ENCODE measurements at places on chromosomes 3 and 15.

DNA sequence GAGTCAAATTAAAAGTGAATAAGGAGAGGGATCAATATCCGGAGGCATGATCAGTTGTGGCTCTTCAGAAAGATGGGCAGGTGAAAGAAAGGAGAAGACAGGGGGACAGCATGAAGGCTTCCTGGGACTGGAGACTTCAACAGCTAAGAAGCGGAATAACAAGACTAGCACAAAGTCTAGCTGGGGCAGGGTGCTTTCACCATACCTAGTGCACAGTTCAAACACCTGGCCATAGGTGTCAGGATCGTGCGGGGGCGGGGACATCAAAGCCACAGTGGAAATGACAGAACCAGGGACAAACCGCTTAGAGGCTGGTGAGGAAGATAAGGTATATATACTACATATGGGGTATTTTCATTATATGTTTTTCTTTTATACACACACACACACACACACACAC, 66.2 kb upstream of the FOXP1 start:
- DNase-seq, result no peak

DNA sequence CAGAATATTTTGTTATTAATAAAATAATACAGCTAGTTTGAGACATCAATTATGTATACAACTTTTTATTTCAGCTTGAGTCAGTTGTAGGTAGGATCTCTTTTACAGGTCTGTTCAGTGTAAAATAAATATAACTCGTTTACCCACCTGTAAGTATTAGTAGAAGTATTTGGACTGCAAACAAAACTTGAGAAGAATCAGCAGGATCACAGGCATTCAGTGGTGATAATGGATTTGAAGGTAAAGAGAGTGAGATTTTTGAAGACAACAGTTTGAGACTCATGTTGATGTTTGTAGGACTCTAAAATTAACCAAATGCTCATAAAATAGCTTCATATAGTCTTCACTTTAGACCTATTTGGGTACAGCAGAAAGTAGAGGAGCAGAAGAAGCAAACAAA, 35.5 kb upstream of the CCNB2 start:
- no peak for DNase-seq

DNA sequence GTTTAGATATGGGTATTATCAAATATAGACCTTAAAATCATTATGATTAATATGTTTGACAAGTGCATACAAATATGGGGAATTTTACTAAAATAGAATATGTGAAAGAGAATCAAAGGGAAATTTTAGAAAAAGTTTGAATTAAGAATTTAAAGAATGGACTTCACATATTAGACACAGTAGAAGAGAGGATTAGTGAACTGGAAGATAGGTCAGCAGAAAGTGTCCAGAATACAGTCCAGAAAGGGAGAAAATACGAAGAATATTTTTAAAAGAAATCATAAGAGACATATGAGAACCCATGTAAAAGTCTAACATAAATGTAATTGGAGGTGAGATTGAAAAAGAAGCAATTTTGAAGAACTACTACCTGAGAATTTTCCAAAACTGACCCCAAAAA, 139.9 kb downstream of the DTWD1 start:
- no peak for DNase-seq

DNA sequence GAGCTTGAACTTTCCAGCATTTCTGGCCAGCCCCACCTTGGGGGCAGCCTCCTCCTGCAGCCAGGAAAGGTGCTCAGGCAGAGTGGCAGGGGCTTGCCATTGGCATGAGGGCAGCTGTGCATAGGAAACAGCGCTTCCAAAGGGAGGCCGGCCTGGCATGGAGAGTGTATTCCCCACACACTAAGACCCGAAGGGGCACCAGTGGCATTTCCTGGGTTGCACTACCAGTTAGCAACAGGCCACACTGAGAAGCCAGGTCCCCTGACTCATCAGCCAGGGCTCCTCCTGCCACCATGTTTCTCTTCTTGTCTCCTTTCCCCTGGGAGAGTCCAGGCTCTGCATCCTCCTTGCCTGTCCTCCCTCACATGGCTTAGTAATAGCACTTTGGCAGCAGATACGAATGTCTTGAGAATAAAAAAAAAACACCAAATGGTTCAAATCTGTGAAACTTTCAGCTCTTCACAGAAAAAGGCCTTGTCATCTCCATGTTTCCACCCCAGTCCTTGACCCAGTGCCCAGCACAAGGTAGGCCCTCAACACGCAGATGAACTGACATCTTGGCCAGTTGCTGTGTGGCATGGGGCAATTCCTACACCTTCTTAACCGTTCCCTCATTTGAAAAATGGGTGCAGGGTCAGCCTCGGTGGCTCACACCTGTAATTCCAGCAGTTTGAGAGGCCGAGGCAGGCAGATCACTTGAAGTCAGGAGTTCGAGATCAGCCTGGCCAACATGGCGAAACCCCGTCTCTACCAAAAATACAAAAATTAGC, 180.4 kb downstream of the SMAD6 start:
- peak; percentile 63 for DNase-seq

DNA sequence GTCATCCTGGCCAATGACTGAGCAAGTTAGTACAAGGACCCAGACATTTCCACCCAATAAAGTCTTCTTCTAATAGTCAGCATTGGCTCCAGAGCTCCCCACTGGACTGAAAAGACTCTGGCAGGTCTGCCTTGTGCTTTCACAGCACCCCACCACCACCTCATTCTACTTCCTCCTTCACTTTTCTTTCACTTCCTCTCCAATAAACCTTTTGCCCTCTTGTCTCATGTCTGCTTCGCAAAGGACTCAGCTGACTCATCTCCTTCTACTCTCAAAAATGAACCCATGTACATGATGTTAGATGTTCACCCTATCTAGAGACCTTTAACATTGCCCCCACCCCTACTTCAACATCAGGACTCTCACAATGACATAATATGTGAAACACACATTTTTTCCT, 181.0 kb upstream of the PPP2R3A start:
- DNase-seq, result no peak

DNA sequence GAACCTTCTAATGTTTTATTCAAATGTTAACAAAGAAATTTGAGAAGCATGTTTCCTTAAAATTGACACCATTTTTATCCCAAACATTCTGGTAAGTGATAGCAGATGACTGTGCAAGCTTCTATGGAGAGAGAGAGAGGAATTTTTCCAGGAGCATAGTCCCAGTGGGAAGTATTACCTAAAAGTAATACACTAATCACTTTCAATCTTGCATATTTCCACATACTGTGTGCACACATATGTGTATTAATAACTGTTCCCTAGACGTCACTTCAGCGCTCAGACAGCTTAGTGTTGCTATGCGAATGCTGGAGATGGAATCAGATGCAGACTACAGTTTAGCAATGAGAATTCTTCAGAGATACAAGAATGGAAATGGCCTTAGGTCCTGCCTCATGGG, 424.3 kb upstream of the TPRG1 start:
- no peak for DNase-seq

- DNase-seq, result no peak
Measured at GRCh38 chr15:92048739-92049138, 195.2 kb downstream of the SLCO3A1 start.

- DNase-seq, result no peak
Measured at GRCh38 chr3:178392511-178392926, 143.7 kb upstream of the KCNMB2 start.

DNA sequence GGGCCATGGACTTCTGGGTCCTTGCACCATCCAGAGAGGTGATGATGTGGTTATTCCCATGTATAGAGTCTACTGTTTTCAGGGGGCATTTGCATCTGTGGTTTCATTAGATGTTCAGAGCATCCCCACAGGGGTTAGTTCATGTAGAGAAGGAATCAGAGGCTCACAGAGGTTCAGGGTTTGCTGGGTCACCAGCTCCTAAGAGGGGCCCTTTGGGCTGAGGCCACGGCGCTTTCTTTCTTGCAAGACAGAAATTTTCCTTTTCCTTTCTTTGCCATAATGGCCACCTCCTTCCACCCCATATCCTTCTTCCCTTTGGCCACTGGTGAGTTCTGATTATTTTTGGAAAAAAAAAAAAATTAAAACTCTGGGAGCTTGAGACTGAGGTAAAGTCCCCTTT, 62.3 kb downstream of the APBA2 start:
- no peak for DNase-seq

- no peak for DNase-seq
Measured at GRCh38 chr15:66294932-66295235, 1.5 kb downstream of the DIS3L start.

GRCh38 chr3:51269466-51269865, 115.6 kb upstream of the MANF start:
- DNase-seq, result no peak

DNA sequence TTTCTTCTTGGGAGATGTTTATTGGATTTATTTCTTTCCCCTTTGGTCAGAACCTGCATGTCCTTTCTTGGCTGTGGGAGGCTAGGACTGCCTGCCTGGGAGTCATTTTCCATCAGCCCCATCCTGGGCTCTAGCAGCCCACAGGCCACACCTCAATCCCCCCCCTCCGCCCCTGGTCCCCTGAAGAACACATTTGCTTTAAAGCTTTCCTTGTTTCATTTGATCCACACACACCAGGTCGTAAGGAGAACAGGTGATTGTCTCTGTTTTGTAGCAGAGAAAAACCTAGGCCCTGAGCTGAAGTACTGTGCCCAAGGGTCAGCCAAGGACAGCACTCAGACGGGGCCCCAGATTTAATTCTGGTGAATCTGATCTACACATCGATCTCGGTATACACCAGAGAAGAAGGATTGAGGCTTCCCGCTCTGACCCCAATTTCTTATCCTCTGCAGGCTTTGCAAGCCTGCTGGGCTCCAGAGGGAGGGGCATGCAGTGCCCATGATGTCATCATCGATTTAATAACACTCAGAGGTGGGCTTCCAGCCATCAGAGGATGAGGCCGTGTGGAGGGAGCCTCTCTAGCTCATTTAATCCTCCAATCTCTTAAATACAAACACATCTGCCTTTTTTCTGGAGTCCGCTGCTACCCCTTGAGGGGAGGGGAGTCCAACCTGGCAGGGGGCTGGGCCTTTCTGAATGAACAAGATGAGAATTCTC, 1.7 kb upstream of the CLN6 start:
- no peak for DNase-seq

DNA sequence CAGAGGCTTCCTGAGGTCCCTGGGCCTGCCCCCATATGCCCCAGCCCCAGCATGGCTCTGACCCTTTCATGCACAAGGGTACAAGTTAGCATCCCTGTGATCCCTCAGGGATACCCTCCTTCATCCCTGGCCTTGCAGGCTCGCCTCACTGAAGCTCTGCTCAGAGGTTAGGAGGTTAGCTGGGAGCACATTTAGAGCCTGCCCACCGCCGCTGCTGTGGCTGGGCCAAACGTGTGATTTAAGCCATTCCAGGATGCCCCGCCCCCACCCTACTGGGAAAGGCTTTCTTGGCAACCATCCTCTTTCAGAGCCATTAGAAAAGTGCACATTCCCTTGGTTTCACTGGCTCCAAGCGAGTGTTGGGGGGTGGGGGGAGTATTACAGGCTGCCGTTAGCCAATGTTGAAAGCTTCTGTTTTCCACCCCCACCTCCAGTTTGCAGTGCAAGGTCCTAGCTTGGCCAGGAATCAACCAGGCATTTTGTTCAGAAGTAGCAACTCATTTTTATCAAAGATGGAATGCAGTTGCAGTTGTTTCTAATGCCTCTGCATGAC, 6.3 kb upstream of the HES1 start:
- DNase-seq, result no peak

- no peak for DNase-seq
Measured at GRCh38 chr3:108241721-108242120, 19.5 kb upstream of the IFT57 start.

- no peak for DNase-seq
Measured at GRCh38 chr15:91911844-91912243, 58.3 kb downstream of the SLCO3A1 start.

DNA sequence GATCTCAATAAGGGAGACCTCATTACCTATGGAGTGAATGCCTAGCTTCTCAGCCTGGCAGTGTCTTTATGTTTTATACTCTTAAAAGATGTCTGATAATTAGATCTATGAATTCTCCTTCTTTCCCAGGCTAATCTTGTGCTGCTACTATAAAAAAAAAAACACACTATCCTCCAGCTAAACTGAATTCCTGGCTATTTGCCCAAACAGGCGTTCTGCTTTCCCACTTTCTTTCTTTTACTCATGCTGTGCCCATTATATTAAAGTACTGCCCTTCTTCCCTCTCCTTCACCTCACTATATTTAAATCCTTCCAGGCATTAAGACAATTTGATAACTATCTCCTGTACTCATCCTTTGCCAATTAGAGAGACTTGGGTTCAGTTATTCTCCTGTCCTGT, 1134.9 kb downstream of the ROBO2 start:
- DNase-seq, result no peak

- DNase-seq, result peak; percentile 54
Measured at GRCh38 chr3:198080521-198081384, 120.7 kb downstream of the LMLN start.

GRCh38 chr3:42696356-42697288, 6.0 kb downstream of the HHATL start:
- DNase-seq, result no peak

GRCh38 chr15:29890336-29891095, 68.2 kb upstream of the TJP1 start:
- DNase-seq, result no peak

- no peak for DNase-seq
Measured at GRCh38 chr15:68526784-68527183, 52.0 kb upstream of the CORO2B start.

GRCh38 chr3:157059661-157060060, 100.3 kb downstream of the CCNL1 start:
- DNase-seq, result no peak

DNA sequence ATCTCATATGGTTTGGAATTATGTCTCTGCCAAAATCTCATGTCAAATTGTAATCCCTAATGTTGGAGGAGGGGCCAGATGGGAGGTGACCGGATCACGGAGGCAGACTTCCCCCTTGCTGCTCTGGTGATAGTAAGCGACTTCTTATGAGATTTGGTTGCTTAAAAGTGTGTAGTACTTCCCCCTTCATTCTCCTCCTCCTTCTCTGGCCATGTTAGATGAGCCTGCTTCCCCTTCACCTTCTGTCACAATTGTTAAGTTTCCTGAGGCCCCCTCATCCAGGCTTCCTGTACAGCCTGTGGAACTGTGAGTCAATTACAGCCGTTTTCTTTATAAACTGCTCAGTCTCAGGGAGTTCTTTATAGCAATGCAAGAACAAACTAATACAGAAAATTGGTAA, 51.1 kb downstream of the NEDD4 start:
- no peak for DNase-seq

DNA sequence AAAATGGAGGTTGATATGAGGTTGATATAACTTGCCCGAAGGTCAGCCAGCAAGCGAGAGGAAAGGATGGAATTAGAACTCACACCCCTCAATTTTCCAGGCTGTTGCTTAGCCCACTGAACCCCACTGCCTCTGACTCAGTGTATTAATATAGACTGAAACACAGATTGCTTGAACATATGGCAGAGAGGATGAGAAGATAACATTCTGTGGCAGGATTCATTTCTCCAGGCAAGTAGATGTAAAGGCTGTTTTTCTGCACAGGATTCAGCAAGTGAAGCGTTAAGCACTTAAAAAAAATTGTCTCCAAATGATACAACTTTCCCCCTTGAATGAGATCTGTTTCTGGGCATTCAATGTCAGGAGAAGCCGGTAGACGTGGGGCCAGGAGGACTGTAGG, 335.2 kb downstream of the GAP43 start:
- no peak for DNase-seq

DNA sequence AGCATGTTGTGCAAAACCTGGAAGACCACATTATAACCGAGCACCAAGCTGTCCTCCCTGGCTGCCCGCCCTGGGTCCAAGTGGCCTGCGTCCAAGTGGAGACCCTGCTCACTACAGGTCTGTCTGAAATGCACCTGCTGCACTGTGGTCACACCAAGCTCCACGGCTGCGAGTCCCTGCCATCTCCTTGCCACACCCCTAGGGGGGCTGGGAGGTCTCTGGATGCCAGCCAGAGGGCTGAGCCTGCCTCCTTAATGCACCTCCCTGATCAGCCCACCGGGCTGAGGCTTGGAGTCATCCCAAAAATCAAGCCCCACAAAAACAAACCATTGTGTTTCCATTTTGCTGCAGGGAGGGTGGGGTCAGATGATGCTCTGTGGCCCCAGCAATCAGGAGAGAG, 187.1 kb downstream of the MEGF11 start:
- DNase-seq, result no peak

Data from SW 1271 (cell line).